ENCODE measurements at places on chromosomes 6 and 20. TPM values are rescaled to one million over a fixed set of nuclear protein-coding genes. Genes with fewer than 3 reads are reported as not detected.
A peak's percentile ranks its signal among the peaks of the same experiment; 100 is the strongest.

GRCh38 chr6:52518279-52518945 is 58.4 kb downstream of the TRAM2 start:
- peaks cover 17% of the 10 kb centered on the region for H3K4me1 ChIP-seq
- no peak for DNase-seq
- H3K27ac ChIP-seq = peak overlapping the region; percentile 77
- no peak overlapping the region for H3K4me3 ChIP-seq

GRCh38 chr20:17850684-17851026 is 117.9 kb downstream of the SNX5 start:
- no peak for DNase-seq
- H3K4me3 ChIP-seq = no peak overlapping the region
- H3K36me3 ChIP-seq = no peaks in the 10 kb centered on the region
- H3K27me3 ChIP-seq = peaks cover 3% of the 10 kb centered on the region

GRCh38 chr6:11685481-11686093 is 93.0 kb downstream of the ADTRP start:
- H3K4me3 ChIP-seq = no peak overlapping the region
- no peak overlapping the region for H3K27ac ChIP-seq
- no peak for DNase-seq
- peaks cover 13% of the 10 kb centered on the region for H3K4me1 ChIP-seq
- no peaks in the 10 kb centered on the region for H3K36me3 ChIP-seq

GRCh38 chr6:79431537-79431933 is 105.7 kb downstream of the LCA5 start:
- no peak overlapping the region for H3K27ac ChIP-seq
- no peak for DNase-seq
- no peaks in the 10 kb centered on the region for H3K27me3 ChIP-seq
- no peak overlapping the region for H3K4me3 ChIP-seq
- peaks cover 6% of the 10 kb centered on the region for H3K4me1 ChIP-seq

DNA sequence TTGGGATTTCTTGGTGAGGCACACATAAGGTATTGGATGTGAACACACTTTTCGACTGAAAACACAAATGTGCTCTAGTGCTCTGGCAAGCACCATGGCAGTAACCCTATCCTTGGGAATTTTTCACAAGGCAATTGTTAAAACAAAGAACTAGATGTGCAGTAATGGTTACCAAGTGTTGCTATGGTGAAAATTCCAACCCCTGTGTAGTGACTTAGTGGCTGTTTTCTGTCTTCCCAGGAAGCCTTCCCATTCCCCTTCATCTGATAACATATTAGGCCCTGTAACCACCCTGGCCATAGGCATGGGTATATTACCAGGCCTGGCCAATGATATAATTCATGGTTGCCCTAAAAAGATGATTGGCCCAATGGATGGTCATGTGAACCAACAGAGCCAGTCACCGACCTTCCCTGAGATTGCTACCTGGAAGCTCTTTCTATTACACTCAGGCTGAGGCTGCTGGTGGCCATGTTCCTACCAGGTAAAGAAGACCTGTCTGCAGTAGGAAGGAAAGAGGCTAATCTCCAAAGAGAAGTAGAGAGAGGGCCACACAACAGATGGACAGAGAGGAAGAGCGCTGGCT is 4.1 kb downstream of the C20orf202 start:
- no peak for DNase-seq
- H3K27me3 ChIP-seq = peaks cover 26% of the 10 kb centered on the region
- no peaks in the 10 kb centered on the region for H3K4me1 ChIP-seq
- no peaks in the 10 kb centered on the region for H3K36me3 ChIP-seq

DNA sequence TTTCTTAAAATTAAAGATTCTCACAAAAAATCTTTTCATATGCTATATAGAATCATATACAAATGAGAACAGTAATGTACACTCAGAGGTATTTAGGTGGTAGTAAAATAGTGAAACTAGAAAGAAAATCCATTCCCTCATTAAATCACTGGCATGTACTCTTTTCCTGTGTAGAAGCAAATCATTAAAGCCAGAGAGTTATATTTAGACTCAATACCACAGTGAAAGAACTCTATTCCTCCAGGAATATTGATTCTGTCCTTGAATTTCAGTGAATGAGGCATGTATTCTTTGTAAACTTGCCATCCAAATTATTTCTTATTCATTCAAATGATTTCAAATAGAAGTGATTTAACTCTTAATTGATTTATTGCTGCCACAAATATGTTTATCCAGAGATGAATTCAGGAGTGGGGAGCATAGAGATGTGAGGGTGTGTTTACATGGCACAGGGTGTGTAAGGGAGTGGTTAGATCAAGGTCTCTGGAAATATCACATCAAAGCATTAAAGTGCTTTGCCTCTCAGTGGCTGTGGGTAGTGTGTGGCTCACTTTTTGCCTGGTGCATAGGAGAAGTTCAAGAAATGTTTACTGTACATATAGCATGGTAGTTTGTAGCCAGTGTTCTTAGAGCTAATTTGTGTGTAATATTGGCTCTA is 141.2 kb downstream of the FAM83B start:
- no peak overlapping the region for H3K27ac ChIP-seq
- no peaks in the 10 kb centered on the region for H3K36me3 ChIP-seq
- no peaks in the 10 kb centered on the region for H3K27me3 ChIP-seq
- DNase-seq = no peak
- H3K4me1 ChIP-seq = peaks cover 3% of the 10 kb centered on the region
- H3K4me3 ChIP-seq = no peak overlapping the region

DNA sequence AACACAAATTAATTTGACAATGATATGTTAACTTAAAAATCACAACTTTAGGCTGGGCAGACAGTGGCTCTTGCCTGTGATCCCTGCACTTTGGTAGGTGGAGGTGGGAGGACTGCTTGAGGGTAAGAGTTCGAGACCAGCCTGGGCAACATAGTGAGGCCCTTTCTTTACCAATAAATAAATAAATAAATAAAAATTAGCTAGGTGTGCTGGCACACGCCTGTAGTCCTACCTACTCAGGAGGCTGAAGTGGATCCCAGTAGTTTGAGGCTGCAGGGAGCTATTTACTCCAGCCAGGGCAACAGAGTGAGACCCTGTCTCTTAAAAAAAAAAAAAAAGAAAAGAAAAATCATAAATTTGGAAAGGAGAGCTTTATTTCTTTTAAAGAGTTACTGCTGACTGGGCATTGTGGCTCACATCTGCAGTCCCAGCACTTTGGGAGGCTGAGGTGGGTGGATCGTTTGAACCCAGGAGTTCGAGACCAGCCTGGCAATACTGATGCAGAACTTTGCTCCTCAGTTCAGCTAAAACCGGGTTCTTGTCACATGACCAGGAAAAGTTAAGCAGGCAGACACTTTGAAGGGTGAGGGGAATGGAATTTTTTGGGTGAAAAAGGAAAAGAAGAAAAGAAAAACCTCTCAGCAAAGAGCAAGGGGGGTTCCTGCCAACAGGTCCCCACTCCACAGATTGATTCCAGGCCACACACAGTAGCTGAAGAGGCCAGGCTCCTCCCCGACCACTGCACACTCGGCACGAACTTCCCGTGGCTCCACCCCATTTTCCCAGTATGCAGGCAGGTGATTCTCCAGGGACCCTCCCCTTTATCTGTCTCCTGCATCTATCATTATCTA is 44.0 kb upstream of the DDR1 start:
- no peak for DNase-seq
- H3K4me3 ChIP-seq = no peak overlapping the region
- H3K27me3 ChIP-seq = no peaks in the 10 kb centered on the region
- H3K36me3 ChIP-seq = no peaks in the 10 kb centered on the region
- peaks cover 16% of the 10 kb centered on the region for H3K4me1 ChIP-seq

DNA sequence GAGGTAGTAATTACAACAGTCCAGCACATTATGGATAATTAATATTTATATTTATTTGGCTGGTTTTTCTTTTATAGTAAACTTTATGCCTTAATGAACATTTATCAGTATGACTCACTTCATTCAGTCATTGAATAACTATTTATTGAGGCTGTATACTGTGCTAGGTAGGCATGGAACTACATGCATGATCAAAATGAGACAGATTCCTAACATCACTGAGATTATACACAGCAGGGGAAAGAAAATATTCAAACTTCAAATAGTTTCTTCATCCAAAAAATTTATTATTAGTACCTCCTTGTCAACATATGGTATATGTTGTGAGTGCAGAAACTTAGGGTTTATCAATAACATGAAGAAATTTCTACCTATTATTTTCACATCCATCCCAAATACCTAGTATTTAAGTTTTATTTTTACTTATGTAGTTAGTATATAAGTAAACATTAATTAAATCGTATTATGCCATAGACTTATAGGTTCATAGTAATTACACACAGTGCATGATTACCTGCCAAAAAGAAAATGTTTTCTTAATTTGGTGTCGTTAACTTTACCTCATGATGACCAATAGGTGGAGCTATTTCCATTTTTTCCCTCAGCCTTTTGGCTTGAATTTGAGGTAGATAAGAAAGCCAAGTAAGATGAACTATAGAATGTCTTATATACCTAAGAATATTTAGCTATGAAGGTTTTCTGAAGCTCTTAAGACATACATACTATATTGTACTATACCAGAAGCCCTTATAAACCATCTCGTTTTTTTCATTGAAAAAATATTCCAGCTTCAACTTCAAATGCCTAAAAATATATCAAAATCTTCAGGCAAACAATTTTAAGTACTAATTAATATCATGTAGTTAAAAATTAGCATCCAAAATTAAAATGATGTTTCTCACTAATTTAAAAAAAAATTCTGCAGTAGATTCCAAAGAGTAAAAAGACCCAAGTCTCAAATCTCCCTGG is 12.5 kb upstream of the TMEM30A start:
- DNase-seq = no peak
- H3K36me3 ChIP-seq = no peaks in the 10 kb centered on the region
- no peaks in the 10 kb centered on the region for H3K4me1 ChIP-seq
- H3K4me3 ChIP-seq = no peak overlapping the region

GRCh38 chr6:157665180-157665579 is 157.9 kb upstream of the SNX9 start:
- no peak overlapping the region for H3K27ac ChIP-seq
- DNase-seq = no peak
- peaks cover 5% of the 10 kb centered on the region for H3K4me1 ChIP-seq
- peaks cover 13% of the 10 kb centered on the region for H3K27me3 ChIP-seq
- no peaks in the 10 kb centered on the region for H3K36me3 ChIP-seq

GRCh38 chr6:53805725-53806124 is 10.9 kb downstream of the LRRC1 start:
- no peak for DNase-seq
- H3K4me3 ChIP-seq = no peak overlapping the region
- H3K36me3 ChIP-seq = peaks cover 2% of the 10 kb centered on the region

- H3K4me1 ChIP-seq = peaks cover 10% of the 10 kb centered on the region
- H3K36me3 ChIP-seq = no peaks in the 10 kb centered on the region
- no peak overlapping the region for H3K27ac ChIP-seq
- no peak for DNase-seq
- no peaks in the 10 kb centered on the region for H3K27me3 ChIP-seq
Measured at GRCh38 chr6:132133736-132134445, 182.7 kb upstream of the CCN2 start.

DNA sequence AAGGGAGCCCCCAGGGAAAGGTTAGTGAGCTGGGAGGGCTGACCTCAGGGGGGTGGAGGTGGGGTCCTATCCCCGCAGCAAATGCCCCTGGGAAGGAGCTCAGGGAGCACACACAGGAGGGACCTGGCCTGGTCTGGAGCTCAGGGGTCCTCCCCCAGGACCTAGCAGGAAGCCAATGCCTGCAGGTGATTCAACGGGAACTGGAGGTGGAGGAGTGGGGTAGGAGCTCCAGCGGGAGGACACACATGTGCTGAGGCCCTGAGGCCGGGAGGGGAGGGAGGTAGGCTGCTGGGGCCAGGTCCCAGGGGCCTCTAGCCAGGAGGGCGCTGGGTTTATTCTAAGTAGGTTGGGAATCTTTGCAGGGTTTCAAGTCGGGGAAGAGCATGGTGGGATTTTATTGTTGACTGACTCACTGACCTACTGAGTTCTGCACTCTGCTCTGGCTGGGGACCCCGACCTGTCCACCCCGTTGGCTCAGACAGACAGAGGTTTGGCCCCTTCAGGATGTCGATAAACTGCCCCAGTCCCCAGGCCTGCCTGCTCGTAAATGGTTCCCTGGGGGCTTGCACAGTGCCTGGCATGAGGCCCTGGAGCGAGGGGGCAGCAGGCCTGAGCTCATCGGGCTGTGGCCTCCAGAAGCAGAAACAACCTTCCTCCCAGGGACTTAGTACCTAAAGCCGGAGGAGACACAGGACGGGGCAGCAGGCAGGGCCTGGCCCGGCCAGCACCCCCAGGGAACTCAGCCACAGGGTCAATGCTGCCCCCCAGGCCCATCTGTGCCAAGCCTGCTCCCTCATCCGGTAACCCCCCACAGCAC is 62.3 kb downstream of the RIPOR3 start:
- H3K36me3 ChIP-seq = no peaks in the 10 kb centered on the region
- H3K27ac ChIP-seq = no peak overlapping the region
- H3K4me3 ChIP-seq = no peak overlapping the region
- no peak for DNase-seq
- H3K27me3 ChIP-seq = peaks cover 7% of the 10 kb centered on the region

DNA sequence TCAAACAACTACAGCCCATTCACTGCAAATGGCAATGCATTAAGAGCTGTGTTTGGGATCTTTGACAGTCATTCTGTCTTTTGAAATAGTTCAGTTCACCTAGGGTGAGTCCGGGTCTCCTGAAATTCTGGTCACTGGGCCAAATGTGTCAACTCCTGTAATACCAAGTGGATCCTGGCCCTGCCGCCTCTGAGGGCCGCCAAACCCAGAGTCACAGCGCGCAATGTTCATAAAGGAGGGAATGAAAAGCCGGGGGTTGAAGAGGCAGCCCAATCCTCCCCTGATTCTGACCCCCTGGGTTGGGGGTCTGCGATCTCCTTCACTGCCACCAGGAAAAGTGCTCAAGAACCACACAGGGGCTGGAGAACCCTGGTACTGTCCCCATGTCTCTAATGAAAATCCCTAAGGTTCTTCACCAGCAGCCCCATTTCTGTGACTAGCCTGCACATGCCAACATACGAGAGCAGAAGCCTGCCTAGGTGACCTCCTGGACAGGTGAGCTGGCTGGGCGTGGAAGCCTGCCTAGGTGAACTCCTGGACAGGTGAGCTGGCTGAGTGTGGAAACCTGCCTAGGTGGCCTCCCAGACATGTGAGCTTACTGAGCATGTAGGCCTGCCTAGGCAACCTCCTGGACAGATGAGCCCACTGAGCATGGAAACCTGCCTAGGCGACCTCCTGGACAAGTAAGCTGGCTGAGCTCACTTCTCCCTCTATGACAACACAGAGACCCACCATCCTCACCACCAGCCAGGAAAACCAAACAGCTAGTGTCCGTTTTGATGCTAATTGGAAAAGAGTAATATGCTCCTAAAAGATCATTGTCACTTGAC is 16.1 kb upstream of the APMAP start:
- no peaks in the 10 kb centered on the region for H3K36me3 ChIP-seq
- H3K27ac ChIP-seq = no peak overlapping the region
- H3K4me3 ChIP-seq = no peak overlapping the region
- no peaks in the 10 kb centered on the region for H3K4me1 ChIP-seq
- peaks cover 11% of the 10 kb centered on the region for H3K27me3 ChIP-seq

GRCh38 chr6:44176762-44177509 is 18.3 kb downstream of the CAPN11 start:
- no peaks in the 10 kb centered on the region for H3K4me1 ChIP-seq
- H3K4me3 ChIP-seq = no peak overlapping the region
- H3K27me3 ChIP-seq = peaks cover 4% of the 10 kb centered on the region
- H3K27ac ChIP-seq = no peak overlapping the region
- DNase-seq = no peak

OR12D3 gene
- total RNA-seq = not detected

FARS2 gene
- total RNA-seq = 20.8 TPM

HLA-DOB gene
- total RNA-seq = not detected

PPT2 gene
- total RNA-seq = 80.8 TPM

BMP6 gene
- 3.4 TPM for total RNA-seq

MDN1 gene
- 44.1 TPM for total RNA-seq

CEP43 gene
- 39.0 TPM for total RNA-seq

NHLRC1 gene
- total RNA-seq = 0.60 TPM
